ENCODE measurements at places on chromosomes 7 and 10.

- DNase-seq: peak; percentile 77
Observed at GRCh38 chr10:72318418-72319262, 36.1 kb downstream of the DNAJB12 start.

GRCh38 chr10:92238054-92238585, 52.8 kb downstream of the CPEB3 start:
- no peak for DNase-seq

- DNase-seq: no peak
Observed at GRCh38 chr7:21902240-21902639, 43.5 kb downstream of the CDCA7L start.

DNA sequence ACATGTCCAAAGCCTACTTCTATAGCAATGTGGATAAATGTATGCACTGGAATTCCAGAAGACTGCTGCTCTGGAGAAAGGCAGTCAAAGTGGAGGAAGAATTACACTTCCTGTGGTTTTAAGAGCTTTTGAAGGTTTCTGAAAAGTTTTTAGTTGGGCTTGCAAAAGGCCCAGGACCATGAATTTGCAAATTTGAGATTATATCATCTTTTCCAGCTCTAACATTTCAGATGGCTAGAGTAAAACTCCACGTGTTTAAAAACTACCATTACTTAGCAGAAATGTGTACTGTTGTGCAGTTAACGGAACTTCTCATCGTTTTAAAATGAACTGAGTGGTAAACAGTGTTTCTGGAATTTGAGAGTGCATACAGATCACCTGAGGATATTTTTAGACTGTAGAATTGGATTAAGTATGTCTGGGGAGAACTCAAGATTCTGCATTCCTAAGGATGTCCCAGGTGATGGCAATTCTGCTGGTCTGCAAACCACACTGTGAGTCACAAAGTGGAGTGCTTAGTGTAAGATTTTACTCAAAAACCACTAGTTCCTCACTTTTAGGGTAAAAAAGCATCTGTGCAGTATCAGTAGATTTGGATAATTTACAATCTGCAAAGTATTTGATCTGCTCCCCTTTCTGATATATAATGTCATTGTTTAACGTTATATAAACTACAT, 32.9 kb upstream of the CCDC71L start:
- no peak for DNase-seq

DNA sequence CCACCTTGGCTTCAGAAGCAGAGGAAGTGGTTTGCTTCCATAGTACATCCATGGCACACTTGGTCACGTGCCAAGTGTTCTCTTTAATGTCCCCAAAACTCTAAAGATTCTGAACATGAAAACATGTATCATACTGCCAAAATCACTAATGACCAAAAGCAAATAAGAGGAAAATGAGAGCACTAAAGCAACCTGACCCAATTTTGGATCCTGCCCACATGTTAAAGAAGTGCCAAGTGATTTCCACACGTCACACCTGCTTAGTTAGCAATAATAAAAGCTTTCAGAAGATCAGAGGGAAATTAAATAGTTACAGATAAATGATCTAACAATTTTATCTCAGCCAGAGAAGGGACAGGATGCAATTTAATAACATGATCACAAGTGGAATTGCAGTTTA, 1170.0 kb downstream of the XPNPEP1 start:
- DNase-seq: no peak

DNA sequence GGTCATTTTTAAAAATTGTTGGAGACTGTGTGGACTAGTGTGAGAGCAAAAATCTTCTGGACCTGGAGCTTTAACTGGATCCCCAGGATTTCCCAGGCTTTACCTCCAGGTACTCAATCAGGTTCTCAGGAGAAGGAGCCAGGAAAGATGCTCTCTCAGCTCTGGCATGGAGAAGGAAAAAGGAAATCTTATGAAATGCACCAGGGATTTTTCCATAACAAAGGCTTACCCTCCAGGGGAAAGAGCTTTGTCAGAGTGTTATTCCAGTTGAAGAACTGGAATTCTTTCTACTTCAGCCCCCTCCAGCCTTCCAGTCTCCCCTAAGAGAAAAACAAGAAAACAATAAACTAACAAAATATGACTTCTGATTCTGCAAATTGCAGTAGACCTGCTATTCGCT, 436.7 kb upstream of the ANKRD30A start:
- DNase-seq: peak; percentile 27

Data from mesendoderm (in vitro differentiated cells).